ENCODE measurements at places on chromosomes 12 and 14. TPM values are rescaled to one million over a fixed set of nuclear protein-coding genes. Genes with fewer than 3 reads are reported as not detected.

GRCh38 chr14:73995977-73996378 lies 23.1 kb downstream of the ENTPD5 start:
- H3K36me3 ChIP-seq = peaks cover 2% of the 10 kb centered on the region
- no peak overlapping the region for H3K27ac ChIP-seq
- H3K4me1 ChIP-seq = no peaks in the 10 kb centered on the region
- no peaks in the 10 kb centered on the region for H3K27me3 ChIP-seq

DNA sequence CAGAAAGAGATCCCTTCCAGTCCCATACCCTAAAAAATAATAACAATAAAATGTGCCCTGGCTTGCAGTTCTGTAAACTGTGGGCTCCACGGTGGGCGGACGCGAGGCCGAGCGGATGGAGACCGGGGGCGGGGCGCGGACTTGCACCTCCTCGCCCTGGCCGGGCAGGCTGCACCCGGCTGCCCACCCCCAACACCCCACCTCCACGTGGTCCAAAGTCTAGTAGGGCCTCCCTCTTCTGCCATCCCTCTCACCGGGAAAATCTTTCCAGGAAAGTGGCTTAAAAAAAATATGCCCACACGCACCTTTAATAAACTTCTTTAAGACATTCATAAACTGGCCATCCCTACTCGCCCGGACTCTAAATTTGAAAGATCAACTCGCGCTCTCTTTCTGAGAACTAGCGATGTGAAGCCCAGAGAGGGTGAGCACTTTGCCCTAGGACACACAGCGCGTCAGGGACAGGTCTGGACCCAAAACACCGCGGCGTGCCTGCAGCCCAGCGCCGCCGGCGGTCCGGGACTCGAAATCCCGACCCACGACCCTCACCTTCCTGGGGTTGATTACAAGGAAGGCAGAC lies 1.9 kb upstream of the BCL11B start:
- peak; percentile 59 for DNase-seq
- H3K4me1 ChIP-seq = peaks cover 32% of the 10 kb centered on the region
- H3K27ac ChIP-seq = peak overlapping the region; percentile 90
- H3K4me3 ChIP-seq = peak overlapping the region; percentile 96
- peaks cover 15% of the 10 kb centered on the region for H3K36me3 ChIP-seq
- H3K27me3 ChIP-seq = peaks cover 3% of the 10 kb centered on the region

GRCh38 chr12:131803961-131804521 lies 24.2 kb upstream of the MMP17 start:
- no peaks in the 10 kb centered on the region for H3K27me3 ChIP-seq
- H3K4me3 ChIP-seq = no peak overlapping the region
- no peak for DNase-seq
- no peak overlapping the region for H3K27ac ChIP-seq
- H3K36me3 ChIP-seq = peaks cover 26% of the 10 kb centered on the region
- no peaks in the 10 kb centered on the region for H3K4me1 ChIP-seq

The TMEM63C gene
- 1.7 TPM for total RNA-seq

DNA sequence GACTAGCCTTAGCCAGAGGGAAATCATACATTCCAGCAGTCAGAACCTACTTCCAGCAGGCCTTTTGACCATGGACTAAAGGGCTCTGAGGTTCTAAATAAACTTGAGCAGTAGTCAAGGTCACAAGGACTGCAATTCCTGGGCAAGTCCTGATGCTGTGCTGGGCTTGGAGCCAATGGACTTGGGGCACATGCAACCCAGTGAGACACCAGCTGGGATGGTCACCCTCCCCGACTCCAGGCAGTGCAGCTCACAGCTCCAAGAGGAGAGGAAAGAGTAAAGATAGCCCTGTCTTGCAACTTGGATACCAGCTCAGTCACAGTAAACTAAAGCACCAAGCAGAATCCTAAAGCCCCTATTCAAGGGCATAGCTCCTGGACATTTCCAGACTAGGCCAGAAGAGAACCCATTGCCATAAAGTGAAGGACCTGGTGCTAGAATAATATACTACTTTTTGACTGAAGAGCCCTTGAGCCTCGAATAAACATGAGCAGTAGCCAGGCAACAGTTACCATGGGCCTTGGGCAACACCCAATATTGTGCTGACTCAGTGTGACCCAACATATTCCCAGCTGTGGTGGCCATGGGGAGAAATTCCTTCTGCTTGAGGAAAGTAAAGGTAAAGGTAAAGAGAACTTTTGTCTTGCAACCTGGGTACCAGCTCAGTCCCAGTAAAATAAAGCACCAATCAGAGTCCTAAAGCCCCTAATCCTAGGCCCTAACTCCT lies 226.2 kb upstream of the CLEC14A start:
- H3K4me3 ChIP-seq = no peak overlapping the region
- H3K27ac ChIP-seq = no peak overlapping the region
- H3K27me3 ChIP-seq = no peaks in the 10 kb centered on the region
- DNase-seq = no peak
- H3K36me3 ChIP-seq = no peaks in the 10 kb centered on the region
